ENCODE measurements at places on chromosomes 2 and 18.
A peak's percentile ranks its signal among the peaks of the same experiment; 100 is the strongest.

GRCh38 chr2:122329278-122329677, 573.8 kb downstream of the TSN start:
- DNase-seq: no peak

- peak; percentile 62 for DNase-seq
Observed at GRCh38 chr2:84906108-84906899, 848 bp downstream of the TMSB10 start.

DNA sequence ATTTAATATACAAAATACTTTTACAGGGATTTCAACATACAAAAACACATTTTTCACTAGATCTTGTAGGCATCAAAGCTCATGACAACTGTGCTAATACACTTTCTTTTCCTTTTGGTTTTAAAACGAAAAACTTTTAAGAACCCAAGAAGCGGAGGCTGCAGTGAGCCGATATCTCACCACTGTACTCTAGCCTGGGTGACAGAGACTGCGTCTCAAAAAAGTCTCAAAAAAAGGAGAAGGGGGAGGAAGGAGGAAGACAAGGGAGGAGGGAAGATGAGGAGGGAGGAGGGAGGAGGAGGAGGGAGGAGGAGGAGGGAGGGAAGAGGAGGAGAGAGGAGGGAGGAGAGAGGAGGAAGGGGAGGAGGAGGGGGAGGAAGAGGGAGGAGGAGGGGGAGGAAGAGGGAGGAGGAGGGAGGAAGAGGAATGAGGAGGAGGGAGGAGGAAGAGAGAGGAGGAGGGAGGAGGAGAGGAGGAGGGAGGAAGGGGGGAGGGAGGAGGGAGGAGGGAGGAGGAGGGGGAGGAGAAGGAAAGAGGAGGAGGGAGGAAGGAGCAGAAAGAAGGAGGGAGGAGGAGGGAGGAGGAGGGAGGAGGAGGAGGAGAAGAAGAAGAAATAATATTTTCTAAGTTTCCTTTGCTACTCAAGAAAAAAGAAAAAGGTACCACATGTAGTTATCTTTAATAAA, 13.8 kb downstream of the ROCK2 start:
- DNase-seq: no peak

DNA sequence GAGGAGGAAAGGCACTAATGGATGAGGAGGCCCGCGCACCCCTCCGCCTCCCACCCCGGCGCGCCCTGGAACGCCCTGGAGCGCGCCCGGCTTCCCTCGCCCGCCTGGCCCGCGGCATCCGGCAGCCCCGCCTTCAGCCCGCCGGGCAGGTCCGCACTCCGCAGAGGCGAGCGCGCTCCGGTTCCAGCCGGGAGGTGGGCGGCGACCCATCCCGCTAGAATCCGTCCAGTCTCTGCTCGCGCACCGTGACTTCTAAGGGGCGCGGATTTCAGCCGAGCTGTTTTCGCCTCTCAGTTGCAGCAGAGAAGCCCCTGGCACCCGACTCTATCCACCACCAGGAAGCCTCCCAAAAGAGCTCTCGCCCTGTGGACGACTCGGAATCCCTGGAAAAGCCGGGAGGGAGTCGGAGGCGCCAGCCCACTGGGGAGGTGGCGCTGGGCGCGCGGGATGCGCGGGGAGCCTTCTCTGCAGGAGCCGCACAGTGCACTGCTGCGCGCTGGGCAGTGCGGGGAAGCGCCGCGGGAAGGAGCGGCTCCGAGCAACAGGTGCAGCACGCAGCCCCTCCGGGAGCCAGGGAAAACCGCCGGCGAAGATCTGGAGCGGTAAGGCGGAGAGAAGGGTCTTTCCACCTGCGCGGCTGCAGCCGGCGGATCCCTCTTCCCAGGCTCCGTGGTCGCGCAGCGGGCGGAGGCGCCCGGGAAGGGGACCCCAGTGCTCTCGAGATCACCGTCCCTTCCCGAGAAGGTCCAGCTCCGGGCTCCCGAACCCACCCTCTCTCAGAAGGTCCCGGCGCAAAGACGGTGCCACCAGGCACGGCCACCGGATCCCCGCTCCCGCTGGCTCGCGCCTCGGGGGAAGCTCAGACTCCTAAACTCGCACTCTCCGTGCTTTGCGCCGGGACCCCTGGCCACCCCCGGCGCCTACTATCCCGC, at the start of gene GALR1:
TSS of gene GALR1 (plus strand) at position 280 of the 932 bp plus-strand sequence. CDS start 701 bp downstream, outside the sequence.
- DNase-seq: peak; percentile 48

GRCh38 chr2:216549926-216550690, 51.5 kb downstream of the RPL37A start:
- no peak for DNase-seq

DNA sequence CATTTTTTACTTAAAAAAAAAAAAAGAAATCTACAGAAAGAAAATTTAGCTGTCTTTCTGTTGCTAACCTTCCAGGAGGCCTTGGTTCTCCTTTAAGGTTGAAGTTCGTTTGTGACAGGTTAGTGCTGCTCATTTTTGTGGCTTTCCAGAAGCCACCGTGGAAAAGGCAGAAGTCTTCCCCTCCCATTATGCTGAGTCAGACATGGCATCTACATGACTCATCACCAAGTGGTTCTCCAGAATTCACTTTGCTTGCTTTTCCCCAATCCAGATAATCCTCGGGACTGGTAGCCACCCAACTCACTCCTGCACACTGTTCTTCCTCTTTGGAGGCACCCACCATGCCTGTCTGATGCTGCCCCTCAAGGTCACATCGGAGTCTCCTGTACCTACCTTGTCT, 228.7 kb downstream of the PIK3C3 start:
- no peak for DNase-seq

DNA sequence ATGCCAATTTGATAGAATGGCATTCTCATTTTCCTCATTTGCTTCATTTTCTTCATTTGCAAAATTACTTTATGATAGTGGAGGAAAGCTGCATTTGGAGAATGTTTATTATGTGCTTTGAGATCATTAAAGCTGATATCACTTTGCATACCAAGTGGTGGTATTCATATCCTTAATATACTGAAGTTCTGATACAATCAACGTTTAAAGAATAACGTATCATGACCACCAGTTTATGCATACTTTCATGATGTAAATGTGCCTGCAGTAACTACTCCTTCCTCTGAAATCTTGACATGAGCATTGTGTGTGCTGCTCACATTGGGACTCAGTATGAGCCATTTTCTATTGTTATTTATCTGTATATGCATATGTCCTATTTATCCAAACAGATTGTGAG, 302.1 kb downstream of the ARHGAP15 start:
- no peak for DNase-seq

GRCh38 chr2:26631401-26632170, 9.6 kb downstream of the CIB4 start:
- no peak for DNase-seq

DNA sequence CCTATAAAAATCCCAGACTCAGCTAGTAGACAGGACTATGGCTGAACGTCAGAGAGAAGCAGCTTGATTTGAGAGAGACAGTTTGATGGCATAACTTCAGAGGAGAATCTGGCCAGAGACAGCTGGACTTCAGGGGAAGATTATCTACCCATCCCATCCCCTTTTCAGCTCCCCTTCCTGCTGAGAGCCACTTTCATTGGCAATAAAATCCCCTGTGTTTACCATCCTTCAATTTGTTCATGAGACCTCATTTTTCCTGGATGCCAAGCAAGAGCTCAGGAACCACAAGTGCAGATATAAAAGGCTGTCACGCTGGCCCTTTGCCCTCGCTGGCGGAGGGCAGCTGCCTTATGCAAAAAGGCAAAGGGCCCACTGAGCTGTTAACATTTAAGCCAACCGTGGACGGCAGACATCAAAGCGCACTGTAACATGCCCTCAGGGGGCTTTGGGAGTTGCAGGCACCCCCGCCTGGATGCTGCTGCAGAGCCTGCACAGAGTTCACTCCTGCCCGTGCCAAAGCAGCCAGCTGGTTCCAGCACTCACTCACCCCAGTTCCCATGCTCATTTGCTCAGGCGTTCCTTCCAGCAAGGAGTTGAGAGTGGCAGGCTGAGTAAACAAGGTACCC, 164.3 kb upstream of the PGAP1 start:
- DNase-seq: no peak

DNA sequence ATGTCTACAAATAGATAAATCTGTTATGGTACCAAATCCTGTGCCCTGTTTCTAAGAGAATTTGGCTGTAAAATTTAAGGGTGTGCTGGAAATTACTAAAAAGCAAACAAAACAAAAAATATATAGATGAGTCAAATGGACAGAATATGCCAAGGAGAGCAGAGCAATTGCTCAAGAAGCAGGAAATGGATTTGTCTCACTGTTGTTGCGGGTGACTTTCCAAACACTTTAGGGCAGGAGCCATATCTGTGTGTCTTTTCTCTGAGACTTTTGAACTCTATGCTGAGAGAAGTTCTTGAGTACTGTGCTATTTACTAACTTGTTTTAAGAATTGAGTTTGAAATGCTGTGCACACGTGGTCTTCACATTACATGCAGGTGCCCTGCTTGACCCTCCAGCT, 221.7 kb downstream of the PHLPP1 start:
- DNase-seq: no peak

GRCh38 chr18:69943021-69943420, 4.7 kb downstream of the CD226 start:
- DNase-seq: no peak

- no peak for DNase-seq
Observed at GRCh38 chr2:221546505-221547225, 25.4 kb downstream of the EPHA4 start.

DNA sequence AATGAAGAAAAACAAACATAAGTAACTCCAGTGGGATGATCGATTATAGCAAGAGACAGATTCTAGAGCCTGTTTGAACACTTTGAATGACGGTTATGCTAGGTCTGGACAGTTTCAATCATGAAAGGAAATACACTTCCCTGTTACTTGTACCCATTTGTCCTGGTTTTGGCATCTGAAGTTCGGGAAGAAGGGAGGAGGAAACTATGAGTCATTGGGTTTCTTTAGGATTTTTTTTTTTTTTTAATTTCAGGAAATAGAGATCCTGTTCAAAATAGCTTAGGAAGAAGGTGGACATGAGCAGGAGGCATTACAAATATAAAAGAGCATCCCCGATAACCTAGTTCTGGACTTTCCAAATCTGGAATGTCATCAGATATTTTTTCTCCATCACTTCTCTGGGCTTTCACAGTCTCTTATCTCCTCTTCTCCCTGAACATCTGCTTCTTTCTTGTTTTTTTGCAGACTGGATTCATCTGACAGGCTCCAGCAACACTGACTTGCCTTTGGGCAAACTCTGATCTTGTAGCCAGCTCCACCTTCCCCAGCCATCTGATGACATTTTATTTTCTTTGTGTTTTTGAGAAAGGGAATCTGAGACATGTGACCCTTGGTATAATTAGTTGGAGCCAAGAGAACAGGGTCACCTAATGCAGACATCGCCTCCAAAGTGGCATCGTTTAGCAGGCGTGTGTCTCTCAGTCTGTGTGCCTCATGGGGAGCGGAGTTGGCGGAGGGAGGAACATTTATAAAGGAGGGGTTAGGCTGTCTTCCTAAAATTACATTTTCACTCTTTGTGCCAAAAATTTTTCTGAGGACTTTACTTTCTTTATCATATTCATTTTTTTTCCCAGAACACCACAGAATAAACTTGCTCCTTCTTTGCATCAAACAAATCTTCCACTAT, 195.3 kb upstream of the EPHA4 start:
- DNase-seq: no peak

DNA sequence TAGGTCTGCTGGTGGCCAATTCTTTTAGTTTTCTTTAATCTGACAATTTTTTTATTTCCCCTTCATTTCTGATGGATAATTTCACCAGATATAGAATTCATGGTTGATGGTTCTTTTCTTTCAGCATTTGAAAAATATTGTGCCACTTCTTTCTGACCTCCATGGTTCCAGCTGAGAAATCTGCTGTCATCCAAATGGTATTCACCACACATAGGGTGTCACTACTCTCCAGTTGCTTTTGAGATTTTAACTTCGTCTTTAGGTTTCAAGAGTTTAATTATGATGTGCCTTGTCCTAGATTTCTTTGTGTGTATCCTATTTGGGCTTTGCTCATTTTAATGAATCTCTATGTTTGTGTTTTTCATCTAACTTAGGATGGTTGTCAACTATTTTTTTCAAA, 488.6 kb upstream of the HS6ST1 start:
- no peak for DNase-seq

GRCh38 chr2:17803497-17803896, 12.8 kb upstream of the MSGN1 start:
- no peak for DNase-seq

GRCh38 chr2:241109210-241110088, 7.4 kb upstream of the MTERF4 start:
- DNase-seq: no peak

DNA sequence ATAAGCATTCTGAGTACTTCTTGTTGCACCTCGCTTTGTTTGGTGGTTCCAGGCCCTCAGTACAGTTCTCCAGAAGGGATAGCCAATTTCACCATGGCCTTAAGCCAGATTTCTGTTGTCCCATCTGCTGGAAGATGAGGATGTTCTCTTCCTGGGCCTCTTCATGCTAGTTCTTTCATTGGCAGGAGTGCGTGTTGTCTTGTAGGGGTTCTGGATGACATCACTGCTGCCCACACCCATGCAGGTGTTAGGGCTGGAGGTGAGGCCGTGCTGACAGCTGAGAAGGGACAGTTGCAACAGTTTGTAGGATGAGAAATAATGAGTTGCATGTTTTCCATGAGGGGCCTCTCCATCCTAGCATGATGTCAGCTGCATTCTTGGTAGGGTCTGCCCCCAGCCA, 142.9 kb downstream of the LDLRAD4 start:
- no peak for DNase-seq

DNA sequence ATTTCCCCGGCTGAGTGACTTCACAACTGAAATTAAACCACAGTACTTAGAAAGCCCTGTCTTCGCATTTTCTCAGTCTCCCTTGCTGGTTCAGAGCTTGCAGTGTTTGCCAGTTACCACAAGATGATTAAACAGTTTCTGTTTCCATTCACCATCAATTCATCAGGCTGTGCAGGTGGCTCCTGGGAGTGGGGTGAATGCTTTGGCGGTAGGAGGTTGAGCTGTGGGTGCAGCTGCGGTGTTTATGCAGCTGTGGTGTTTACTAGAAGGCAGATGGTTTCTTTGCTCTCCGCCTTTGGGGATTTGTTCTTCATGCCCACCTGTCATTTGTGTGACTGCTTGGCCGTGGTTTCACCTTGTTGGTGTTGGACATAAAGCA, 16.1 kb downstream of the ACOXL start:
- no peak for DNase-seq

DNA sequence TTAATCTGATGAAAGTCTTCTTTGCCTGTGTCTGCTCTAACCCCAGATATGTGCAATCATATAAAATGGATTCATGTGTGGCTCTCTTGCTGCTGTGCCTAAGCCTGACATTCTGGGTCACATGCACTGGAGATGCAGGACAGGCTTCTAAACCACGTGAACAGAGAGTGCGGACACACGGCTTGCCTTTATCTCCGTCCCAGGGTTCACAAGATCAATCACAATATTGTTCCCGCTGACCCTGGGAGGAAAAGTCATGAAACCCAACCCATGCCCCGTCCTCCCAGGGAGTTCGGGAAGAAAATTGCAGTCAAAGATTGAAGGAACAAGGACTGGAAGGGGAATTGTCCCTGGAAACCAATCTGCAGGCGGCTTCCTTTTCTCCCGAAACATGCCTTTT, 74.8 kb downstream of the VAPA start:
- no peak for DNase-seq

GRCh38 chr18:1392046-1392445, 487.4 kb downstream of the ADCYAP1 start:
- DNase-seq: no peak
